ENCODE measurements at places on chromosomes 12 and 14.

DNA sequence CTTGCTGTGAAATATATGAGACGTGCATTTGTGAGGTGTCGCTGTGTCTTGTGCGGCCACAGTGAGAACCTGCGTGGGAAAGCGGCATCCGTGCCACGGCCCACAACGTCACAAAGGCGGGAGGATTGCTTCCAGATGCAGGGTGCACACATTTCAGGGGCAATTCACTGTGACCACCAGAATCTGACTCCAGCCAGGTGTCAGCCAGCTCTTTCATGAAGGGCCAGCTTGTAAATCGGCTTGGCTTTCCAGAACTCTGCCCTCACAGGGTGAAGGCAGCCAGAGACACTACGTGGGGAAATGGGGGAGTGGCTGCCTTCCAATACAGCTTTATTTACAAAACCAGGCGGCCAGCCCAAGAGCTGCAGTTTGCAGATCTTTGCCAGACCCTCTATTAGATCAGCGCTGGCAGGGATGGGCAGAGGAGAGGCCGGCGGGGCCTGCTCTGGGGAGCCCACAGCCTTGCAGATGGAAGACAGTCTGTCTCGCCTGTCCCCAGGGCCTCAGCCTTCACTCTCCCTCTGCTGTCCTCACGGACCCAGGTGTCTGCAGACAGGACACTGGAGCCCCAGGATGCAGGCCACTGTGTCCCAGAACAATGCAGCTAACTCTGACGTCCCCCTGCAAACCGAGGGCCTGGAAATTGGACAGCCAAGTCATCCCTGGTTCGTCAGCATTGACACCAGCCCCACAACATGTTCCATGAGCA is 53.5 kb downstream of the ADGRD1 start:
- no peak for DNase-seq

- no peak for DNase-seq
Observed at GRCh38 chr12:11855983-11856374, 206.5 kb downstream of the ETV6 start.

DNA sequence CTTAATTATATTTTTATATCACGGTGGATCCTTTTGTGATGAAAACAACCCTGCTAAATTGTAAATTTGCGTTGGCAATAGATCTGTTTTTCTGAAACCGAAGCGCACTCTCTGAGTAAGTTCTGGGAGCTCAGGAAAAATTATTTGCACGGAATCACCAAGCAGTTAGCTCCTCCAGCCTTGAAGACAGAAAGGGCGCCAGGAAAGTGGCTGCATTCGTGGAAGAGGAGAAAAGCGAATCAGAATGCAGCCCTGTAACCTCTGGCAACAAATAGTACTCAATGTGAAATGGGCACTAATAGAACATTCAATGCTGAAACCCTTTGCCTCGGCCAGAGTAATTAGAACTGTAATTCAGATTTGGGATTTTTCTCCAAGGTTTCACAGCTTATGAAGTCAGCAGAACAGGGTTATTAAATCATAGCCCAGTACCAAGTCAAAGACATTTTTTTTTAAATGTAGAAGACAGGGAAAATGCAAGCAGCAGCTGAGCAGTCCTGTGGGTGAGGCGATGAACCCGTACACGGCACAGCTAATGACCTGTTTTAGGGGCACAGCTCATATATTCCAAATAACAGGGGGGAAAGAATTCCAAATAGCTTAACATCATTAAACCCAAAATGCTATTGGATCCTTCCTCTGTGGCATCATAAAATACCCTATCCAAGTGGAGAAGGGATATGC is 251.4 kb downstream of the EGLN3 start:
- DNase-seq = no peak

- DNase-seq = no peak
Observed at GRCh38 chr14:92673601-92674150, 74.8 kb downstream of the LGMN start.

GRCh38 chr14:65421201-65421981 is 8.9 kb downstream of the FUT8 start:
- DNase-seq = no peak
